Left renal pelvis (tissue), 4 donors: ENCODE measurements at places on chromosomes 16 and 17.

DNA sequence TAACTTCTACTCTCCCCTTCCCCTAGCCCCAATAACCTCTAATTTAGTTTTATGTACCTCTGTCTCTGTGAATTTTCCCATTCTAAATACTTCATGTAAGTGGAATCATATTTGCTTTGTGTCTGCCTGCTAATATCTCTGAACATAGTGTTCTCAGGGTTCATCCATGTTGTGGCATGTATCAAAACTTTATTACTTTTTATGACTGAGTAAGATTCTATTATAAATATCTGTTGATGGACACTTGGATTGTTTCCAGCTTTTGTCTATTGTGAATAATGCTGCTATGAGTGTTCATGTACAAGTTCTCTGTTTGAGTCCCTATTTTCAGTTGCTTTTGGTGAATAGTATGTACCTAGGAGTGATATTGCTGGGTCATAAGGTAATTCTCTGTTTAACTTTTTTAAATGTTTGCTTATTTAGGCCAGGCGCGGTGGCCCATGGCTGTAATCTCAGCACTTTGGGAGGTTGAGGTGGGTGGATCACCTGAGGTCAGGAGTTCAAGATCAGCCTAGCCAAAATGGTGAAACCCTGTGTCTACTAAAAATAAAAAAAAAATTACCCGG is 92.8 kb downstream of the CHD9 start:
- DNase-seq = no peak

GRCh38 chr16:87895641-87896141 is 26.4 kb upstream of the SLC7A5 start:
- no peak for DNase-seq

DNA sequence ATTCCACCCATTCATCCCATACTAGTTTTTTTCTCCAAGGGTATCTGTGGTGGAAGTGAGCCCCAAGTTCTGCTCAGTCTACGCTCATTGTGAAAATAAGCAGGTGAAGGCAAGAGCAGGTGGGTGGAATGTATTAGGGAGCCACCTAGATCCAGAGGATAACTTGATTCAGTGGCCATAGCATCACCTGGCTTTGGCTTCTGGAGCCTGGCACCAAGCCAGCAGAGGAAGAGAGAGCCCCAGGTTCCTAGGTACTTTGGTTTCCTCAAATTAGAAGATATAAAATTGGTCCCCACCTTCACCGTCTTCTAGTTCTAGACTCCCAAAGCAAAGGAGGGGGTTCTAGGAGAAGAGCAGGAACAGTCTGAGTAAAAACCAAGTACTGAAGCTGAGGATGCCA is 4.1 kb downstream of the FXR2 start:
- DNase-seq = no peak

GRCh38 chr17:15446036-15446435 is 21.4 kb downstream of the CDRT4 start:
- no peak for DNase-seq
